ENCODE measurements at places on chromosomes 1 and 21.

DNA sequence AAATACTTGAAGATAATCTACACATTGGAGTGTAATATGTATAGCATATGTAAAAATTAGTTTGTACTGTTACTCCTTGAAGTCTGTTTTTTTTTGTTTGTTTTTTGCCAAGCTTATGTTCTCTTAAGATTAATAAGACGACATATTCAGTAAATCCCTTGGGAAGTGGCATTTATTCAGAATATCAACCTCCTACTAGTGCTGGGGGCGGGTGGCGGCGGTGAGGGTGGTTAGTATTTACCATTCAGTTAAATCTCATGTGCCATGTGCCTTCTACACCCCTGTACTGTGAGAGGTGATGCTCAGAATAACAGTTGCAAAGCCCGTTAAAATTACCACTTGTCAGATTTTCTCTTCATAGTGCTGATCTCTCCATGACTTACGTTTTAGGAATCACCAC is 3.0 kb downstream of the BACH1 start:
- no peak for DNase-seq

DNA sequence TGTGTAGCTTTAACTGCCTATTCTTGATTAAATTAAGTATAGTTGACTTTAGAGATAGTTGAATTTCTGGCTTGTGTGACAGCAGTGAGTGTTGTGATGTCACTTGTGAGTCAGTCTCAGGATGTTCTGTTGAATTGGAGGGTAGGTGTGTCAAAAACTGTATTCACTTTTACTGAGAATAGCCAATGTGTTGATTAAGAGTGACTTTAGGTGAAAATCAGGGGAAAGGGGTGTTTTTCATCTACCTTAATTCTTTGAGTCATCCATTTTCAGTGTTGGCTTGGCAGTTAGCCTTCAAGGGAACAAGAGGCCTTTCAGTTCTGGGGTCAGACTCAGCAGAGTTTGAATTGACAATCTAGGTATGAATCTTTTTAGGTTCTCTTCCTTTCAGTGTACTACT is 75.9 kb downstream of the CDC14A start:
- DNase-seq, result no peak

DNA sequence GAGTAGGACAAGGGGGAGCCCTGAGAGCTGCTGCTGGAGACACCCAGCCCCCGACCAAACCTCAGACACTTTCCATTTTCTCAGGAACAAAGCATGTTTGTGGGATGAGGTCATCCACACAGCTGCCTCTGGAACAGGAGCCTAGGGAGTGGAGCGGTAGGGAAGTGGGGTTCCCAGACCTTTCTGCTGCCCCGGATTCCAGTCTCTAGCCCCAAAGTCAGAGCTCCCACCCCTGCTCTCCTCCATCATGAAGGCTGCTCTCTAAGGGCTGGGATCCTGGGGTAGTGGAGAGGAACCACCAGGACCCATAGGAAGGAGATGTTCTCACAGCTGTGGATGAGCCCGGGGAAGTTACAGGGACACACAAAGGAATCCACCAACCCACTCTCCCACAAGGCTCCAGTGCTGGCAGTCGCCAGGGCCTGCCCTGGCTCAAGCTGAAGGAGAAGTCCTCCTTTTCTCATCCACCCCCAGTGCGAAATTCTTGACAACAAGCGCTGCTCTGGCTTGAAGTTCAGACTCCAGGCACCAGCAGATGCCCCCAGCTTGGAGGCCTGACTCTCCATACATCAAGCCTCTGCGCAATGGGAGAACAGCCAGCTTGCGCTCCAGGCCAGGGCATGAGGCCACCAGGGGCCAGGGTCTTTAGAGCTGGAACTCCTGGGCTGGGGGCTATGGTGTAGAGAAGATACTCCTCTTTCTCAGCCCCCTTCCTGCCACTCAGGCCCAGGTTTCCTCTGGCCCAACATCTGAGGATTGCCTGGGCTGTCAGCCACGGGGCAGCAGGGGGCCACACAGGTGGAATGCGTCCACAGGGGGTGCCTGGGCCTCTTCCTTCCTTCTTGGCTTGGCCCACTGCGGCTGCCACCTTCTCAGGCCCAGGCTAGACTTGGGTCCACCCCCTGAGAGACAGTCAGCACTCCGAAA is 4.5 kb downstream of the FHL3 start:
- DNase-seq, result peak; percentile 90

GRCh38 chr1:109814993-109815786 is 51.5 kb upstream of the EPS8L3 start:
- DNase-seq, result no peak

GRCh38 chr1:6035719-6036118 is 10.0 kb upstream of the KCNAB2 start:
- no peak for DNase-seq

DNA sequence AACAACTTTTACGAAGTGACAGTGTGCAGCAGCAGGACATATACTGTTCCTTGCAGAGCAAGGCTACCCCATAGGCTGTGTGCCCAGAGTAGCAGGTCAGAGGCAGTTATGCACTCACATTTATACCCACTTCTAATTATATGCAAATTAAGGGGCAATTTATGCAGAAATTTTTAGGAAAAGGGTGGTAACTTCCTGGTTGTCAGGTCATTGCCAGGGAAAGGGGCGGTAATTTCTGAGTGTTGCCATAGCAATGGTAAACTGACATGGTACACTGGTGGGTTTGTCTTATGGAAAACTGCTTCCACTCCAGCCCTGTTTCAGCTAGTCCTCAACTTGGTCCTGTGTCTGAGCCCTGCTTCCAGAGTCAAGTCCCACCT is 12.0 kb upstream of the SLAMF1 start:
- DNase-seq, result no peak

GRCh38 chr1:200150006-200150405 is 122.5 kb downstream of the NR5A2 start:
- DNase-seq, result no peak

DNA sequence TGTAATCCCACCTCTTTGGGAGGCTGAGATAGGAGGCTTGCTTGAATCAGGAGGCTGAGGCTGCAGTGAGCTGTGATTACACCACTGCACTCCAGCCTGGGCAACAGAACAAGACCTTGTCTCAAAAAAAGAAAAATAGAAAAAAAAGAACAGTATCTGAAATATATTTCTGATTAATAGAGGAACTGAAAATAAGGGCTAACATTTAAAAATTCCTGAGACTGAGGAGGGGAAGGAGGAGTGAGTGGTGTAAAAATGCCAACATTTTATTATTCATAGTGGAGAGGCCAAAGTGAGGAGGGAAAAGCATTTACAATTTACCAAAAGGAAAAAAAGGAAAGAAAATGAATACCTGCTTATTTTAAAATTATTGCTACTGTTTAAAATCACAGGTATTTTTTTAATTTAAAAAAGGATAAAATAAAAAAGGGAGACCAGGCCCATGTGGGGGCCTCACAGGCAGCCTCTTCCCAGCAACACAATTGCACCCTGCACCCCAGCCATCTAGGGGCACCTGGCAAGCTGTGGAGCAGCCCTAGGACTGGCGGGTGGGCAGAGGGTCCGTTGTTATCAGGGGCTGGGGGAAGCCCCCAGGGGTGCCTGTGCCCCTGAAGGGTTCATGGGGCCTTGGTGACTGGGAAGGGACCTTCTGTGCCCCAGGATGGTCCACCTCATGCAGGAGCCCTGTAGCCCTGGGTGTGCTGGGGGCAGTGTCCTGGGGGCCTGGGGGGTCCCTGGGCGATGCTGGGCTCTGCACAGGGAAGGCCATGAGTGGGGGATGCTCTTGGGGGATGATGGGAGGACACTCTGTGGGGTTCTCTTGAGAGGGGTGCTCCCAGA is 34.8 kb upstream of the ADARB1 start:
- DNase-seq, result no peak

DNA sequence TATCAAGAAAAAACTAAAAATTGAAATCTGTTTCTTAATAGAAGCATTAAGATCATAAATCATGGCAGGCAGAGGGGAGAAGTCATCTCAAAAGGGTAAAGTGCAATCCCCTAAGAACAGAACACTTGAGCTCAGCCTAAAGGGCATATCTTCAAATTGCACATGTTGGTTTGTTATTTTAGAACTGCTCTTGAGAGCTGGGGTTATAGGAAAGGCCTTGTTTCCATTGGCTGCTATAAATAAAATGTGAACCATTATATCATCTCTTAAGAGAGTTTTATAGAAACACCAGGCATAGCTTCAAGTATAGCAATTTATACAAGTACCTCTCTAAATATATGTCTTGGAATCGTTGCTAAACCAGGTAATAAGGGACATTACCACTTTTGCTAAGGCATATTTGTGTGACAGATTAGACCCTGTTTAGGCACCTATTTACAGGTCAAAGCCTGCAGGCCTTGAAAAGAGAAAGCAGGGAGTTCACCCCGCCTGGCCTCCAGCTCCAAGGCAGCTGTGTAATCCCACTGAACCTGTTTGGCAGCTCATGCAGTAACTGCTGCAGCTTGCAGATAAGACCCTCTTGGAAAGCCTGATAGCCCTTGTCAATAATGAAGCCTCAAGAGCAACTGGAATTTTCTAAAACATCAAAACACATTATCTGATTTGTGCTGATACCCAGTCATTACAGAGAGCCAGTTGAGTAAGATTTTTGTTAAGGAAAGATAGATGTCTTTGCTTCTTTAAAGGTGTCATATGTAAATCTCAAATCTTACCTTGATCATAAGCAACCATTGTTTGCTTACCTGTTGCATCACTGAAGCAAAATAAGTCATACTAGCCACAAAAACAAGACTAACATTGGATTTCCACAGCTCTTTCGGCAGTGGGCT is 24.2 kb upstream of the SYDE2 start:
- DNase-seq, result peak; percentile 44

GRCh38 chr21:45893740-45894449 is 87.7 kb upstream of the COL6A1 start:
- DNase-seq, result no peak

- DNase-seq, result no peak
Measured at GRCh38 chr1:41648230-41648629, 163.7 kb upstream of the EDN2 start.

- DNase-seq, result no peak
Measured at GRCh38 chr1:221286399-221286798, 407.2 kb downstream of the HLX start.

GRCh38 chr1:44655609-44656008 is 18.7 kb downstream of the TMEM53 start:
- peak; percentile 45 for DNase-seq

DNA sequence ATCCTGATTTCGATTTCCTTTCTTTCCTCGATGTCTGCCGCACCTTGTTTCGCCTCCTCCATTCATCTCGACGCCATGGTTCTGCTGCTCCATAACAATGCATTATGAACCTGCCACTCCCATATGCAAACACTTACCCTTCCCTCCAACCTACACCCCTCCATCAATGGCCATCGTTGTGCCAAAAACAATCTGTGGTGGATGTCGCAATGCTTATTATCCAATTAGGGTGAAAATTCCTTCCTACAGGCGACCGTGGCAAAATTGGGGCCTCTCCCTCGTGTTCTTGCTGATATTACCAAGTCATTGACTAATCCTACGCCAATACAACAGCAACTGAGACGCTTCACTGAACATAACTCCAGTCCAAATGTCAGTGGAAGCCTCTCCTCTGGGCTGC is 40.3 kb downstream of the CLEC20A start:
- DNase-seq, result no peak

DNA sequence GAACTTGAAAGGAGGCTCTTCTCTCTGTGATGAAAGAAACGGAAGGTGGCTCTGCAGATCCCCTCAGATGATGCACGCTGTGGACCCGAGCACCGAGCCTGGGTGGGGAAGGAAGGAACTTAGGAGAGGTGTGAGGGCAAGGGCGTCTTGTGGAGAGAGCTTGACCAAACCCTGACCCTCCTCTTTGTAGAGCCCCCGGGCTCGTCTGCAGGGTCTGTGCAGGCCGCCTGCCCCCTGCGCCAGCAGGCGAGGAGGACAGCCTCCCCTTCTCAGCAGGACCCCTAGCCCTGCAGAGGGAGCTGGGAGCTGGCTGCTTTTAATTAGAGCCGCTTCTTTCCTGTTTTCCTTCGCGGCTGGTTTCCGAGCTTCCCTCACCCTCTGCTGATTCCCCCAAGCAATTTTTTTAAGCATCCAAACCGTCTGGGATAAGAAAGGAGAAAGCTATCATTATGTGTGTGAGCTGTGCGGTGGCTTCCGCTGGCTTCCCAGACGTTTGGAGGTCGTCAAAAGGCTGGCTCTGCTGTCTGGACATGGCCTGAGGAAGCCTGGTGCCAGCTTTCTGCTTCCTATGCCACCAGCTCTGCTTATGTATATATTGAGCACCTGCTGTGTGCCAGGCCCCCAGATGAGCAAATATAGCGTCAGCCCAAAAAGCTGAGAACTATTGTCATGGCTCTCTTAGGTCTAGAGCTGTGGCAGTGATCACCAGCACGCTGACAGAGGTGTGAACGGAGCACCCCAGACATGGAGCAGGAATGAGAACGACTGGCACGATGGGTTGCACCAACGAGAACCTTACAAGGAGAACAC is 160.2 kb upstream of the IRF2BP2 start:
- no peak for DNase-seq

GRCh38 chr1:164803366-164803765 is 244.4 kb downstream of the PBX1 start:
- DNase-seq, result no peak

DNA sequence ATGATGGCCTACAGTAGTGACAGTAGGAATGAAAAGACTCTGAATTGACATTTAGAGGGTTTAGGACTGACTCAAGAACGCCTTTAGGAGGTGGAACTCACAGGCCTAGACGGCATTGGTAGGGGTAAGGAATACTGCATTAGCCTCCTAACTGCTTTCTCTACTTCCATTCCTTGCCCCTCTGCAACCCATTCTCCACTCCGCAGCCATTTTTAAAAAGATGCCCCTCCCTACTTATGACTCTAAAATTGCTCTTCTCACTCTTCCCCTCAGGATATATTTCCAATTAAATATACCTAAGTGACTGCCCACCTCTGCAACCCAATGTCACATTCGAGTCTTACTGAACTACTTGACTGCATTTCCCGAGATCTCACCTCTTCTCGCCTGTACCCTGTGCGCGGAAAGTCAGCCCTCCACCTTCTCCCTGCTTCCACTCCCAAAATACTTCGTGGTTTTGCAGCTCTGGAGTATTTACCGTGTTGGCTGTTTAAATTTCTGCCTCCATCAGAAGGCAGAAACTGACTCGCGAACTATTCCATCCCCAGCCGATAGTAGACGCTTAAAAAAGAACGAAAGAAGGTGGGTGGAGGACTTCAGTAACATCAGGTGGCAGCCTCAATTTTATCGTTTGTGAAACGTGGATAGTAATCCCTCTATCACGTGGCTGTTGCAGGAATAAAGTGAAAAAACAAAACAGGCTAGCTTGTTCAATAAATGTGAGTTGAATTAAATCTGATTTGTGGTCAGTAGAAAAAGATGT is 1.1 kb upstream of the YBX1 start:
- DNase-seq, result peak; percentile 30

GRCh38 chr1:163730411-163730821 is 408.7 kb downstream of the NUF2 start:
- peak; percentile 22 for DNase-seq

- no peak for DNase-seq
Measured at GRCh38 chr1:114208714-114209113, 55.0 kb upstream of the SYT6 start.
